Motor neuron (in vitro differentiated cells): ENCODE measurements at places on chromosomes 3 and 15. TPM values are rescaled to one million over a fixed set of nuclear protein-coding genes. Genes with fewer than 3 reads are reported as not detected.

- no peak for ATAC-seq
Measured at GRCh38 chr15:66240240-66240794, 13.2 kb downstream of the MEGF11 start.

CHRNA5 gene
- total RNA-seq: 4.5 and 4.6 TPM in 2 replicates

GOLGA6L7 gene
- total RNA-seq: 0.21 TPM in 1 of 2 replicates, not detected in the other

DNA sequence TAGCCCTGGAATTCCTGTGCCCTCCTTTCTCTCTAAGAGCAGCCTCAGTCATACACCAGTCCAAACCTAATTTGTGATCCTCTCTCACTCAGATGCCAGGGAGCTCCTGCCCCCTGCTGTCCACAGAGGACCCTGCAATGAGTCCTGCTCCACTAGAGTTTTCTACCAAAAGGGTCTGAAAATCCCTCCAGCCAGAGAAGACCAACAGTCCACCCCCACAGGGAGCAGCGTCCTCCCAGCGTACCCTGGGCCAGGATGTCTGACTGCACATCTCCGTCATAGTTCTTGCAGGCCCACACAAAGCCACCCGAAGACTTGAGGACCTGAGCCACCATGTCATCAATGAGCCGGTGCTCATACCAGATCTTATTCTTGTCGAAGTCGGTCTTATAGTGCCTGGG lies 15.4 kb downstream of the IDH2 start:
- ATAC-seq: no peak

GOLGA6B gene
- total RNA-seq: not detected in 2 replicates

- ATAC-seq: no peak
Measured at GRCh38 chr3:124599147-124599765, 131.0 kb upstream of the UMPS start.

DNA sequence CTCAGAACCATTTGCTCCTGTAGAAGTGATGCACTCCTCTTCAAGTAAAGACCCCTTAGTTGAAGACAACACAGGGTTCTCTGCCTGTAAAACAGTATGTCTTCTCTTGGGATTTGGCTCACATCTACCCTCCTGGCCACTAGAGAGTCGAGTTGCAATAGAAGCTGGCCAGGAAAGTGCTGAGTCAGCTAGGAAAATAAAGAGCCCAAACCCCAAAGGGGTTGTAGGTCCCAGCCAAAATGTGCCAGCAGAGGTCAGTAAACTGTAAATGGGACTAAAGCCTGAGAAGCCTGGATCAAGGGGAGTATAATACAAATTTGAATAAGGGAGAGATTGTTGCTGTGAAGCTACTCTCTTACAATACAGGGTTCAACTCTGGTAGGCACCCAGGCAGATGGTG lies 37.2 kb upstream of the THBS1 start:
- ATAC-seq: no peak

DUOX2 gene
- 0.31 and 0.69 TPM in 2 replicates for total RNA-seq

DNA sequence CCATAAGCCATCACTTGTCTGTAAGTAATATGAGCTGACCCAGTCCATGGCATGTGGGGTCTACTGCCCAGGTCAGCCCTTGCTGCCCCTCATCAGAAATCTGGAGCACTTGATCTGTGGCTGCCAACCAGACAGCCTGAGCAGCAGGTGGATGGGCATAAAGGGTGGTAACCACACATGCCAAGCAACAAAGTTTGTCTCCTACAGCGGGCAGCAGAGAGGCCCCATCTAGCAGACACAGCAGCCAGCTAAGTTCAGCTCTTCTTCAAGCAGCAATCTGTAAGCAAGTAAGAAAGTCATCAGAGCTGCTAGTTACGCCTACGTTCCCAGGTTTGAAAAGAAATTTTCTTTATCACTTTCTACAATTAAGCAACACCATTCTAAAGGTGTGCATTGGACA lies 27.9 kb downstream of the CHCHD4 start:
- ATAC-seq: no peak

ITGA11 gene
- total RNA-seq: 1.6 TPM in 2 replicates

- ATAC-seq: no peak
Measured at GRCh38 chr15:56739964-56740640, 6.8 kb upstream of the ZNF280D start.

DNA sequence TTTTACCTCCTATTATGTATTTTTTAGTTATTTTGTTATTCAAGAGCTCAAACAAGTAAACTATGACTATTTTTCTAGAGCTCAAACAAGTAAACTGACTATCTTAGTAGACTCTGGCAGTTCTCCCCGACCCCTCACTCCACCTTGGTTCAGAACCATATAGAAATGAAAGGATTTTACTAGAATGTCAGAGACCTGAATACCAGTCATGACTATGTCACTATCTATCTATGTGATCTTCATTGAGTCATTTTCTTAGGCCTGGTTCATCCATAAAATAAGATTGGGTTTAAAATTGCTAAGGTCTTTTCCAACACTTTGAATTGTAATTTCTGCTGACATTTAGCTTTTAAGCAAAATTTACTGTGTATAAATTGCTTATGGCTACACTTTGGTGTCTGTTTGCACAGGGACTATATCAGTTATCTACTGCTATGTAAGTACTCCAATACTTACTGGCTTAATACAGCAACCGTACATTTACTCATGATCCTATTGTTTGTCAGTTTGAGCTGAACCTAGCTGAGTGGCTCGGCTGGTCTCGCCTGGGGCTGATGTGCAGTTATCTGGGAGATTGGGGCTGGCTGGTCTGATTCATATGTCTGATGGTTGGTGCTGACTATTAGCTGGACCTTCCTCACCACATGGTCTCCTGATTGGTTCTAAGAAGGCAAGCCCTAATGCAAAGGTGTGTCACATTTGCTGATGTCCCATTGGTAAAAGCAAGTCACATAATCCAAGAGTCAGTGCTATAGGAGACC lies 37.0 kb downstream of the RASA2 start:
- no peak for ATAC-seq
